ENCODE measurements at places on chromosomes 11 and 22. TPM values are rescaled to one million over a fixed set of nuclear protein-coding genes. Genes with fewer than 3 reads are reported as not detected.

GRCh38 chr11:44982496-44983062 is 31.9 kb upstream of the TP53I11 start:
- no peak overlapping the region for H3K4me3 ChIP-seq
- H3K4me1 ChIP-seq = peaks cover 15% of the 10 kb centered on the region
- H3K27me3 ChIP-seq = peaks cover 5% of the 10 kb centered on the region
- DNase-seq = no peak
- H3K36me3 ChIP-seq = no peaks in the 10 kb centered on the region

- DNase-seq = no peak
- peaks cover 41% of the 10 kb centered on the region for H3K27me3 ChIP-seq
- H3K4me1 ChIP-seq = no peaks in the 10 kb centered on the region
- H3K4me3 ChIP-seq = no peak overlapping the region
- H3K27ac ChIP-seq = no peak overlapping the region
Measured at GRCh38 chr11:114079511-114080065, 20.1 kb downstream of the ZBTB16 start.

The SLC43A3 gene
- 36.9 TPM for total RNA-seq

DNA sequence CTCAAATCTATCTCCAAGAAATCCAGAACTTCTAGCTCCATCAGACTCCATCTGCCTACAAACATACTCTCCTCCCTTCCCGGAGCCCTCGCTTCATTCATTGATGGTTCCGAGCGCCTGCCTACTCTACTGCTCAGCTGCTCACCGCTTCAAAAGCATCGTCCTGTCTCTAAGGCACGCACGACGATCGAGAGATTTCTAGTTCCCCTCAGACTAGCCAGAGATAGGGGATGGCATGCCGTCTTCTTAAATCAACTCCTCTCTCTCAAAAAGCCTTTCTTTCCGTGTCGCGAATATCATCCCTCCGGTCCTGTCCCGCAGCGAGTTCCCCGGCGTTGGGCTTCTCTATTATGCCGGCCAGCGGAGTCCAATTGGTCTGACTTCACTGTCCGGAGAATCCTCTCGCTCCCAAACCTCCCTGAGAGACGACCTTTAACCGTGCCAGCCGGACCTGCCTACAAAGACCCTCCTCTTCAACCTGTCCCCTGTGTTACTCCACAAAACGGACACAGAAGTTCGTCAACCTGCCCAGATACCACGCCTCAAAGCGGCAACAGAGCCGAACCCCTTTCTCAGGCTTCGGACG is 592 bp downstream of the EEF1G start:
- H3K36me3 ChIP-seq = peaks cover 34% of the 10 kb centered on the region
- peak overlapping the region; percentile 99 for H3K4me3 ChIP-seq
- peaks cover 30% of the 10 kb centered on the region for H3K4me1 ChIP-seq
- no peaks in the 10 kb centered on the region for H3K27me3 ChIP-seq
- peak overlapping the region; percentile 94 for H3K27ac ChIP-seq
- no peak for DNase-seq

DNA sequence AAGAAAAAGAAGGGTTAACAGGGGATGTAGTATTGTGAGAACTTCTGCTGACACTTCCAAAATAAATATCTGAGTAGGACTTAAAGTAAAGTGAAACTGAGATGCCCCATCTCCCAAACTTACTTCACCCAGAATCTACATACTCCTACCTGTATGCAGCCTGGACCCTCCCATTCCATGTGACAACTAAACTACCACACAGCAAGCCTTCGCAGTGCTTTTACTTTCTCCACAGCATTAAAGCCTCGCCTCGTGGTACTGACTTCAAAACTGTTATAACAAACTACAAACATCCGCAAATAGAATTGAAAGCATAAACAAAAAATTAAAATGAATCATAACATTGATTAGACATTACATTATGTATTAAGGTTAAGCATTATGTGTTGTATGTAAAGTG is 985 bp downstream of the MPZL2 start:
- peak overlapping the region; percentile 66 for H3K27ac ChIP-seq
- peak overlapping the region; percentile 64 for H3K4me3 ChIP-seq
- H3K27me3 ChIP-seq = no peaks in the 10 kb centered on the region
- H3K36me3 ChIP-seq = 0 out of 2 replicates have a peak, but pooled peaks cover 2% of the 10 kb centered on the region
- peaks cover 14% of the 10 kb centered on the region for H3K4me1 ChIP-seq

The TMPRSS6 gene
- total RNA-seq = 0.39 TPM

The SGSM1 gene
- total RNA-seq = 5.1 TPM

DNA sequence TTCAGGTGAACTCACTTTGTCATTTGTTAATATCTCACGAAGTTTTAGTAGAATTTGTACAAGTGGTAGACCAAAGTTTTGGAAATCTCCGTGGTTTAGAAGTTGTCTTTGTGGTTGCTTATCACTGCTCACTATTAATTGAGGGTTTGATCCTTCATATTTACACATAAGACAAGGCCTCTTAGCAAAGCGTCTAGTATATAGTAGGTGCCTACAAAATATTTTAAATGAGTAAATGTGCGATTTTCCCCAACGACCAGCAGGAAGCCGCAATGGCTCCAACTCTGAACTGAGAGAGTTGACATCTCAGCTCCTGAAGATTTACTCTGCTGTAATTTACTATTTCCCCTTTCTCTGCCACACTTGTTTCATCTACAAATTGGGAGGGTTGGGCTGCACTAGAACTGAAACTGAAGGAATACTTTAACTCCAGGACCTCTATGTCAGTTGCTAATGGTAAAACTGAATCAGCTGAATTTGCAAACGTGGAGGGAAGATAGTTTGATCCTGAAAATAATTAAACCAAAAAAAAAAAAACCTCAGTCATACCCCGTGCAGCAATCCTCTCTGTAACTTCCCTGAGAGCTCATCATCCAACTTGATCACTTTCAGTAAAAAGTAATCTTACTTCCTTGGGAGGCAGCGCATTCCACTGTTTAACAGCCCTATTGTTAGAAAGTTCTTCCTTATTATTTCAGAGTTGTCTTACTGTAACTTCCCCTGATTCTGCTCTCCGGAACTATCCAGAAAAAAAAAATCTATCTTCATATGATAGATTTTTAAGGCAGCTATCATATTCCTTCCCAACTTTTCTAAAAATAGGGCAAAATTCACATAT is 1.3 kb upstream of the SBF2 start:
- peak overlapping the region; percentile 77 for H3K4me3 ChIP-seq
- H3K4me1 ChIP-seq = peaks cover 12% of the 10 kb centered on the region
- H3K27me3 ChIP-seq = no peaks in the 10 kb centered on the region
- no peaks in the 10 kb centered on the region for H3K36me3 ChIP-seq

GRCh38 chr11:43969543-43969942 is 27.1 kb downstream of the C11orf96 start:
- no peak overlapping the region for H3K4me3 ChIP-seq
- DNase-seq = no peak
- H3K4me1 ChIP-seq = no peaks in the 10 kb centered on the region
- no peaks in the 10 kb centered on the region for H3K36me3 ChIP-seq
- no peaks in the 10 kb centered on the region for H3K27me3 ChIP-seq
- H3K27ac ChIP-seq = no peak overlapping the region

DNA sequence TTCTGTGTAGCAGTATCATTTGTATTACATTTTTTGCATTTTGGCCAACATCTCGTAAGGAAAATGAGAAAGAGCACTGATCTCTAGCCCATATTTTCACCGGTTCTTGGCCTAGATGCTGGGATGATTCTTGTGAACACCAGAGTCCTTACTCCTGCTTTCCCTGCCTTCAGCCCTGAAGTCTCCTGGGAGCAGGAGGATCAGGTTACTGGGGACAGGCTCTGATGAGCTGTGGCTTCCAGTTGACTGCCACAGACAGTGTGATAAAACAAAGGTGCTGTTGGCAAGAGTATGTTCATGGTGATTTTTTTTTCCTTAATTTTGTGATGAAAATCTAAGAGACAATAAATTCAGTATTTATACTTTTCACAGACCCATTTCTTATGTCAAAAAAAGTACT is 34.2 kb upstream of the ADSL start:
- H3K4me3 ChIP-seq = no peak overlapping the region
- H3K4me1 ChIP-seq = no peaks in the 10 kb centered on the region
- DNase-seq = no peak

GRCh38 chr22:44473580-44473979 is 24.5 kb downstream of the RTL6 start:
- no peak overlapping the region for H3K4me3 ChIP-seq
- H3K36me3 ChIP-seq = no peaks in the 10 kb centered on the region
- no peak overlapping the region for H3K27ac ChIP-seq
- no peaks in the 10 kb centered on the region for H3K27me3 ChIP-seq
- DNase-seq = no peak
- H3K4me1 ChIP-seq = no peaks in the 10 kb centered on the region

The NADSYN1 gene
- 58.2 TPM for total RNA-seq

DNA sequence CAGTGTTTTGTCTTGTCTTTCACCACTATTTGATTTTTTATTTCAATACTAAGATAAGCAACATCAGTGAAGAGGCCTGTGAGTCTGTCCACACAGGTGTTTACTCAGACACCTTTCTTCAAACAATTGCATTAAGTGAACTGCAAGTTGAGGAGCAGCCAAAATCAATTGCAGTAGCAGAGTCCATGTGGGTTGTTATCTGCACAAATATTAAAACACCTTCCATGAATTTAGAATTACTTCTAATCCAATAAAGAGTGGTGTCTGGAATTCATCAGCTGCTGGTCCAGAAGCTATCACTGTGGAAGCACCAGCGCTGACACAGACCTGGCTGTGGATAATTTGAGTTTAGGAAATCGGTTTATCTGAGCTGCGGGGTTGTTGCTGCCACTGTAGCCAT is 83.5 kb upstream of the FAT3 start:
- H3K27ac ChIP-seq = no peak overlapping the region
- H3K36me3 ChIP-seq = no peaks in the 10 kb centered on the region
- no peaks in the 10 kb centered on the region for H3K27me3 ChIP-seq
- H3K4me3 ChIP-seq = no peak overlapping the region
- DNase-seq = no peak

- DNase-seq = no peak
- H3K4me1 ChIP-seq = peaks cover 32% of the 10 kb centered on the region
- peaks cover 38% of the 10 kb centered on the region for H3K36me3 ChIP-seq
- H3K27ac ChIP-seq = peak overlapping the region; percentile 95
Measured at GRCh38 chr11:774873-775592, 2.3 kb downstream of the GATD1 start.

DNA sequence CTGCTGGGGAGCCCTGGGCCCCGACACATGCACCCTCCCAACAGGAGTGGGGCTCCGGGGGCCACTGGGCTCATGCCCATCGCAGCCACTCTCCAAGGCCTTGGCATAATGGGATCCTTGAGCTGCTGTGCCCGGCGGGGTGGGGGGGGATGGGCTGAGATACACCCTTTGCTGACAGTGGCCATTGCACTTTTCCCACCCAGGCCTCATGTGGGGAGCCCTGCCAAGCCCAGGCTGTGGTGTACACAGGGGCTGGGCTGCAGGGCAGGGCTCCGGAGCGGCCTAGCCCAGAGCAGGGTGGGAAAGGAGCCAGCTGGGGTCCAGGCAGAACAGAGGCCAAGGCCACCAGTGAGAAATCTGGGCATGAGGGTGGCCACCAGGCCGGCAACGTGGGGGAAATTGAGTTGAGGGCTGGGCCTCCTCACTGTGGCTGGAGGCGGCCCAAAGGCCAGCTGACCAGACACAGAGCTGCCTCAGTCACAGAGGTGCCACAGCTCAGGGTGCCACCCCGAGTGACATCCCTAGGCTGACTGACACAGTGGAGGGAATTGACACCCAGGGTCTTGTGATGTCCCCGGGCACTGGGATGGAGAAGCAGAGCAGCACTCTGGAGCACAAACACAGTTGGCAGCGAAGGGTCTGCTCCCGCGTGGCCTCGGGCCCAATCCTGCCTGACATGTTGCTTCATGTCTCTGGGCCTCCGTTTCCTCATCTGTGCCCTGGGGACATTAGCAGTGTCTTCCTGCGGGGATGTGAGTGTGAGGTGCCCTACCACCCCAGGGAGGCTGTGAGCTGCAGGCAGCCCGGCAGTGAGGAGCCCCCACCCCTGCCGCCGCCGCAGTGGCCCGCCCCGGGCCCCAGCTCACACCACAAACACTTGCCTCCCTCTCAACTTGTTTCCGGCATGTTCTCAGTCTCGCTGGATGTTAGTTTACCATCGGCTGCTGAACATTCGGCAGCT is 30.4 kb downstream of the RTN4R start:
- no peak overlapping the region for H3K4me3 ChIP-seq
- H3K4me1 ChIP-seq = no peaks in the 10 kb centered on the region
- no peaks in the 10 kb centered on the region for H3K27me3 ChIP-seq
- DNase-seq = no peak

DNA sequence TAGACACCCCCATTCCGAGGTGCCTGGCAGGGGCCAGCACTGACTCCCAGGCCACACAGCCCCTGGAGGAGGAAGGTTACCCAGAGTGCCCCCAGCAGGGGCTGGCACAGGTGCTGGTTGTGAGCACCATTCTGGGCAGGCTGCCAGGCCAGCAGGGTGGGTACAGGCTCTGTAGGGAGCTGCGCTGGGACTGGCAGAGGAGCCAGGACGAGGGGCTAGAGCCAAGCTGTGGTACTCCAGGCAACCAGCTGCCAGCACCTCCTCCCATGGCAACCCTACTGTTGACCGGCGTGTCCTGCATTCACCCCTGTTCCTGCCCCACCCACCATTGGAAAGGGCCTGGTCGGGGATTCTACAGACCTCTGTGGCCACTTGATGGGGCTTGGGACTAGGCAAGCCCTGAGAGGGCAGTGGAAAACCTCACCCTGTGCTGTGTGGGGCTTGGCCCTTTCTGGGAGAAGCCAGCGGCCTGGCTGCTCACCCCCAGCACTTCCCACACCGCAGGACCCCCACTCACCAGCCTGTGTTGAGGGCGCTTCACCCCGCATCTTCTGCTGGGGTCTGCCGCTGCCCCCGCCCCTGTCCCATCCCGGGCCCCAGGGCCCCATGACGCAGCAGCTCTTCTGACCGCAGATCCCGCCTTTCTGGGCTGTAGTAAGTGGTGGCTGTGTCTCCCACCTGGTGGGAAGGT is 1.9 kb downstream of the CLDN5 start:
- no peak for DNase-seq
- no peaks in the 10 kb centered on the region for H3K4me1 ChIP-seq
- no peak overlapping the region for H3K4me3 ChIP-seq
- H3K27me3 ChIP-seq = no peaks in the 10 kb centered on the region
- H3K27ac ChIP-seq = no peak overlapping the region

- H3K27me3 ChIP-seq = no peaks in the 10 kb centered on the region
- H3K27ac ChIP-seq = no peak overlapping the region
- DNase-seq = no peak
- H3K36me3 ChIP-seq = no peaks in the 10 kb centered on the region
- H3K4me1 ChIP-seq = no peaks in the 10 kb centered on the region
Measured at GRCh38 chr11:111399187-111400031, 20.3 kb upstream of the POU2AF1 start.

The SLC29A2 gene
- 39.7 TPM for total RNA-seq

DNA sequence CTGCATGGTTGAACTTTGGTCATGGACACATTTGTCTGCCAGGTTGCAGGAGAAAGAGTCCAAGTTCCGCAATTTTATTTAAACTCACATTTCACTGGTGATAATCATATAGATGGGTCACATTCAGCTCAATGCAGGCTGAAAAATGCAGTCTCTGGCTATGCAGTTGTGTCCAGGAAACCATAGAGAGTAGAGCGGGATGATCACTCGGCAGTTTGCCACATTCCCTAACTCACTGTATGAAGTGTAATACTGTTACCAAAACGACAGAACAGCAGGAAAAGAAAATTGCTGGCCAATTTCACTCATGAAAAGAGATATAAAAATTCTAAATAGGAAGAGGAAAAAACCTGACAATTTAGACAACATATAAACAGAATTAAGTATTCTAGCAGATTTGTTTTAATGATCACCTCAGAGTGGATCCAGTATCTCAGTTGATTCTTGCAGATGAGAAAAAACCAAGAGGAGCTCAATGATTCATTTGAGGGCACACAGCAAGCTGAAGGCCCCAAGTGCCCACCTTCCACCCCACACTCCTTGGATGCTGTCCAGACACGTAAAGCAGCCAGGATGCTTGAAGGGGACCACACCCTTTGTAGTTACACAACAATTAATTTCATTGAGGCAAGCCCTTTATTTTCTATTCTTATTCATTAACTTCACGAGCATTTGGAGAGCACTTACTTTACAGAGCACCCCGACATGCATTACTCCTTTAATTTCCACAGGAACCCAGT is 422.3 kb downstream of the SOX6 start:
- no peaks in the 10 kb centered on the region for H3K4me1 ChIP-seq
- H3K4me3 ChIP-seq = no peak overlapping the region
- peaks cover 12% of the 10 kb centered on the region for H3K27me3 ChIP-seq
- no peaks in the 10 kb centered on the region for H3K36me3 ChIP-seq
